Activated CD8-positive, alpha-beta T cell treated with anti-CD3 and anti-CD28 coated beads for 36 hours (primary cell): ENCODE measurements at places on chromosomes 2 and 18. TPM values are rescaled to one million over a fixed set of nuclear protein-coding genes. Genes with fewer than 3 reads are reported as not detected.
A peak's percentile ranks its signal among the peaks of the same experiment; 100 is the strongest.

DNA sequence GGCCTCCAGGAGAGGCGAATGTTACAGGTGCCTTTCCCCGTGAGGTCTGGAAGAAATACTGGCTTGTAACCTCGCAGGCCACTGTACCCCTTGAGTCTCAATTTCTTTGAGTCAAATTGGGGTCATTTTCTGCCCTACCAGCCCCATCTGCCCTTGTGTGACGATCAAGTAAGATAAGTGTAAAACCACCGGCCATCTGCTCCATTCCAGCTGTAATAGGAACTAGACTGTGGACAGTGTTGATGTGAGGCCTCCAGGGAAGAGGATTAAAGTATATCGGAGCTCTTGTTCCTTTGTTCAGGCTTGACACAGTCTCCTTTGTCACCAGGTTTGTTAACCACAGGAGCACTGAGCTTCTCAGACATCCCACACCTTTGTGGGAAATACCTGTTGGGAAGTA is 65.6 kb downstream of the MRPS9 start:
- DNase-seq, result no peak

- no peak for DNase-seq
These were observed 57.0 kb downstream of the SH3RF3 start for GRCh38 chr2:109185821-109186570.

DNA sequence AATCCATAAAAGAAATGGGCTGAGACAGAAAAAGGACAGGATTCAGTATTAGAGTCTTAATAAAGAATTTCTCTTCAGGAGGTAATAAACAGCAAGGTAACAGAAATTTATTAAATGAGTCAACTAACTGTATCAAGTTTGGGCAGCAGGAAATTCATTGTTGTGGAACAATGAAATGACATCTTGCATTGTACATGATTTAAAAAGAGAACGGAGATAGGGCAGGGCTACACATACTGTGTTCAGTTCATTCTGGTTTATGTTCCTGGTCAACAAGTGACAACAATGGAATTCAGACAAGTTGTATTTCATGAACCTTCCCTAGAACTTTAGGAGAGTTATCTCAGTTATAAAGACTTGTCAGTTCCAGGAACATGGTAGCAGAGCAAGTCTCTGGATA is 961.3 kb downstream of the SOCS6 start:
- DNase-seq, result no peak

DNA sequence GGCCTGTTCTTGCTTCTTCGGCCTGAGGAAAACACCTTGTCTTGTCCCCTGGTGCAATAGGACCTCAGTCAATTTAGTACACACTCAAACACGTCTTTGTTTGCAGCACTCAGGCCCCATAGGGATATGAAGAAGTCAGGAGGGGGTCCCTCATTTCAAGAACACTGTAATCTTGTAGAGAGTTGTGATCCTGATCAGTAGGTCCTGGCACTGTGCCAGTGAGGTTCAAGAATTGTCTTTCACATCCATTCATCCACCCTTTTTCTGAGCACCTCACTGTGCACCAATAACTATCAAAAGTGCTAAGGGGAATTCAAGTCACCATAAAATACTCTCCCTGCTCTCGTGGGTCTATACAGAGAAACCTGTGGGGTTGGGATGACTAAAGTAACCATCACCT is 131.4 kb upstream of the LHCGR start:
- DNase-seq, result no peak

GRCh38 chr18:5444847-5445246 is 99.0 kb downstream of the EPB41L3 start:
- DNase-seq, result no peak

DNA sequence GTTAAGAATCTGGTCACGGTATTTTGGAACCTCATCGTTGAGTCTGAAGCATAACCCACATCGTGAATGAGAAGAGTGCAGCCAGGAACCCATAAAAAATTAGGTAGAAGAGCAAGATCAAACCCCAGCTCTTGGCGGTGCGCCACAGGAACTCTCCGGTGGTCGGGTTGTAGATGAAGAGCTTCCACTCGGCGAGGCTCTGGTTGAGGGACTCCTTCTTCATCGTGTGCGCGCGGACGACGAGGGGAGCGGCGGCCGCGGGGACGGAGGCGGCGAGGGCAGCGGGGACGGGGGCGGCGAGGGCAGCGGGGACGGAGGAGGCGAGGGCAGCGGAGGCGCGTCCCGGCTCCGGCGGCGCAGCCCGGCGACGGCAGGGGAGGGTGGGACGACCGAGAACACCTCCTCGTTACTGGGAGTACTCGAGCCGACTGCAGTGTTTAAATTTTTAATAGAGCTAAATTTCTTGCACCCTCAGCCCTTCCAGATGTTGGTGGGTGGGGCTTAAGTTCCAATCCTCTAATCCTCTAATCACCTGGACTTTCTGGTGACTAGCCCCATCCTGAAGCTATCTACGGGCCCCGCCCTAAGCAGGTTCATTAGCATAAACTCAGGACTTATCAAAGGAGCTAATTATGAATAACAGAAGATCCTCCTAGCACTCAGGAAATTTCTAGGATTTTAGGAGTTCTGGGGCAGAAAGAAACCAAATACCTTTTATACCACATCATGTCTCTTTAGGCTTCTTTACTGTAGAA is 20.4 kb upstream of the PAPOLG start:
- peak; percentile 65 for DNase-seq

ANKRD23 gene
- 5.7 TPM for total RNA-seq

IHH gene
- not detected for total RNA-seq

RAB11FIP5 gene
- total RNA-seq, result 9.7 TPM

EXOC6B gene
- total RNA-seq, result 8.3 TPM

ING5 gene
- total RNA-seq, result 41.3 TPM
